ENCODE measurements at places on chromosomes 13 and 19.

DNA sequence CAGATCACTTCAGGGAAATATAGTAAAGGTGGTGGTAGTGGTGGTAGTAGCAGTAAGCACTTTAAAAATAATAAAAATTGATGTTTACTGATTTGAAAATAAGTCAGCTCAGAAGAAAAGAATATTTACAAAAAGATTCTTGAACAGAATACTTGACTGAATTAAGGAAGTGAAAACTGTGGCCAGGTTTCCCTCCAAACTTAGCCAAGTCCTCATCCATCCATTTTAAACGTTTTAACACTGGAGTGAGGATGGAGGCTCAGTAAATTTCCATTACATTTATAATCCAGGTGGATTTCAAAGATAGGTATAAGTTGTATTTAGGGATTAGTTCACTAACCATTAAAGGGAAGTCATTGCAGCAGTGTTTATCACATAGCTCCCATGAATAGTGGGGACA, 221.5 kb downstream of the RGCC start:
- no peak for DNase-seq

GRCh38 chr13:112733661-112734379, 44.0 kb downstream of the ATP11A start:
- no peak for DNase-seq

DNA sequence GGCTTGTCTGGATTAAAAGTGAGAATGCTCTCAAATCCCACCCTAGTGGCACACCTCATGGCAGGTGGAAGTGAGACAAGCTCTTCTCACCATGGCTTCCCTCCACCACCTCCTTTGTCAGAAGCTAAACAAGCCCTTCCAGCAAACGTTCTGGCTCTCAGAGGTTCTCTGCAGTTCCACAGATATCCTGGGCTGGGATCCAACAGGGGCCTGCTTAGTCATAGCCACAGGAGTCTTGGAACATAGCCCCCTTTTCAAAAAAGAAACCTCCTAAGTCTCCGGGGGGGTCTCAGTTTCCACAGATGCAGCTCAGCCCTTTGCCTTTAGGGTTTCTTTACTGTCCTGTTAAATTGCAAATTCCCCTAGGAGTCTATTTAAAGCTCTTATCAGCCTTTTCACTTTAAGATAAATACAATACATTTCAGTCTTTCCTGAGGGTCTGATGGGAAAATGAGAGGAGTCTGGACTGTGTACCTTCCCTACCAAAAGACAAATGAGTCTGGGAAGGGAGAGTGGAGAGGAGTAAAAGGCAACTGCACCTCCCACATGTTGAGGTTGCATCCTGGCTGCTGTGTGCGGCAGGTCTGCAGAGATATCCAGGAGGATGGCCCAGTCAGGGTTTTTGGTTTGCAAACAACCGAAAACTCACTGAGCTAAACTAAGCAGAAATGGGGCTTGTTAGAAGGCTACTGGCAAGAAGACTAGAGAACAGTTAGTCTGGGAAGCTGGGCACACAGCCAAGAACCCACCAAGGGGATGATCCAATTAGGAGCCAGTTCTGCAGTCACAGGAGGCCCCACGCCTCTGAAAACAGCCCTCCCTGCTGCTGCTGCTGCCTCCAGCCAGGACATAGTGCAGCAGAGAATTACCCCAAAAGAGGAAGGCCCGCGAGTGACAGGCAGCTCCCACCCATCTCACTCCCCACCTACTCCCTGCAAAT, 41.4 kb upstream of the SERP2 start:
- DNase-seq: peak; percentile 22

DNA sequence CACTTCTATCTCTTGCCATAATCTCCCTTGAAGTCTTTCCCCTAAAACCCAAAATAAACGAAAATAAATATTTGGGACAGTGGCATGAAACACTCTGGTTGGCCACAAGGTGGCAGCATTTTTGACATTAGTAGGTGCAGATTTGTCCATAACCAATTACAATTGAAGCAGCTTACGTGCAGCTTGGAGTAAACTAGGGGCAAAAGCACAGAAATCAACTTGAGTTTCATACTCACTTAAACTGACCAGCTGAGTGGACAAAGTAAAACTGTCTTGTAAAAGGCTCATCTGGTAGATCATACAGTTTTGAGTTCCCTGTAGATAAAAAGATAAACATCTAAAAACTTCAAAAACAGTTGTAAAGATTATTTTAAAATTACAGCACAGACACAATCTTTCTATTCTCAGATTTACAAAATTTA, 18.8 kb downstream of the PDCD5 start:
- DNase-seq: peak; percentile 63

DNA sequence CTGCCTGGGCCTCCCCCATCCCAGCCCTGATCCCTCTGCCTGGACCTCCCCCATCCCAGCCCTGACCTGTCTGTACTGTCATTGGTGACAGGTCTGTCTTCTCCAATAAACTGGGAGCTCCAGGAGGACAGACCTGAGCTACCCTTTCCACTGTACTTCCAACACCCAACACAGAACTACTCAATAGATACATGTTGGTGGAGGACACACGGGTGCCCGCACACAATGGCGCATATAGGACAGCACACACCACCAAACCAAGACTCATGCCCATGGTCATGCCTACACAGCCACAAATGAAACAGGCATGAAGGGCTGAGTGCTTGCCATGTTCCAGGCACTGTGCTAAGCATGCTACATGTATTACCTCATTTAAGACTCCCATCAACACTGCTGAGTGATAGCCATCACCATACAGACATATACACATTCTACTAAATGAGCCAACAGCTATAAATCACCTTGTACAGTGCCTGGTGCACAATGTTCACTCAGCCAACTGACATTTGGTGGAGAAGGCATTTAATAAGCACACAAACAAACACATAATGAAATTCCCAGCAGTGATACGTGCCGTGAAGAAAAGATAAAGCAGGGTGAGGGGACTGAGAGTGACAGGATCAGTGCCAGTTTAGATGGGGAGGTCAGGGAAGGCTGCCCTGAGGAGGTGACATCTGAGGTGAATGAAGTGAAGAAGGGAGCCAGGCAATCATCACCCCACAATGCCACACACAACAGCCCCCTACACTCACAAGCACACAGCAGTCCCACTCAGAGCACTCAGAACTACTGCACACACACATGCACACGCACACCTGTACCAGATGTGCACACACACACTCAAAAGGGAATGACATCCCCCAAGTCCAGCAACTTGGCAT, 857 bp downstream of the POU2F2 start:
- DNase-seq: no peak

DNA sequence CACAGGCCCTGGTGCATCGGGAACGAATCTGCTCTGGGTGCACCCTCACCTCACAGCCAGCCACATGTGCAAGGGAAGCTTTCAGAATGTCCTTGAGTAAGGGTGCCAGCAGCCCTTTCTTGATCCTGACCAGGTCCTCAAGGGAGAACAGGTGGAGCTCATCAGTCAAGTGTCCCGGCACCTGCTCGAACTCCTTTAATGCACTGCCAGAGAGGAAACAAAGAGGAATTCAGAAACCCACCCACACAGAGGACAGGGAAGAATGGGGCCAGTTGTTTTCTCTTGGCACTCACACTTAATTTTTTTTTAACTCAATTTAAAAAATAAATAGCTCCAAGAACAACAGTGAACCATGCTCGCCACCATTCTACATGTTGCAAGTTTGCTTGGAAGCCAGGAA, 41.7 kb downstream of the RUBCNL start:
- DNase-seq: no peak

GRCh38 chr19:1591421-1592023, 1.1 kb downstream of the MBD3 start:
- no peak for DNase-seq

DNA sequence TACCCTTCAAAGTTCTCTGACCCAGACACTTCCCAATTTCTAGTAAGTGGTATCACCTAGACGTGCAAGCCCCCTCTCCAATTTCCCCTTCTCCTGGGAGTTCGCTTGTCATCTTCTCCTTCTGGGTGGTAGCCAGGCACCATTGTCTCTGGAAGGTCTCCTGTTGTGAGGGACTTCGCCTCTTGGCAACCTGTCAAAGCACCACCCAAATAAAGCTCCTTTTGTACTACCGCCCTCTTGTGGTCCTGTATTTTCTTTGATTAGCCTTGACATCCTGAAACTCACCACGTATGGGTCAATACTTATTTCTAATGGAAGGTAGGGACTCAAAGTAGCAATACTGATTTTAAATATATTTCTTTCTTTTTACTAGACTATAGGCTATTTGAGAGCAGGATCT, 8.2 kb downstream of the GPC5 start:
- DNase-seq: peak; percentile 36

DNA sequence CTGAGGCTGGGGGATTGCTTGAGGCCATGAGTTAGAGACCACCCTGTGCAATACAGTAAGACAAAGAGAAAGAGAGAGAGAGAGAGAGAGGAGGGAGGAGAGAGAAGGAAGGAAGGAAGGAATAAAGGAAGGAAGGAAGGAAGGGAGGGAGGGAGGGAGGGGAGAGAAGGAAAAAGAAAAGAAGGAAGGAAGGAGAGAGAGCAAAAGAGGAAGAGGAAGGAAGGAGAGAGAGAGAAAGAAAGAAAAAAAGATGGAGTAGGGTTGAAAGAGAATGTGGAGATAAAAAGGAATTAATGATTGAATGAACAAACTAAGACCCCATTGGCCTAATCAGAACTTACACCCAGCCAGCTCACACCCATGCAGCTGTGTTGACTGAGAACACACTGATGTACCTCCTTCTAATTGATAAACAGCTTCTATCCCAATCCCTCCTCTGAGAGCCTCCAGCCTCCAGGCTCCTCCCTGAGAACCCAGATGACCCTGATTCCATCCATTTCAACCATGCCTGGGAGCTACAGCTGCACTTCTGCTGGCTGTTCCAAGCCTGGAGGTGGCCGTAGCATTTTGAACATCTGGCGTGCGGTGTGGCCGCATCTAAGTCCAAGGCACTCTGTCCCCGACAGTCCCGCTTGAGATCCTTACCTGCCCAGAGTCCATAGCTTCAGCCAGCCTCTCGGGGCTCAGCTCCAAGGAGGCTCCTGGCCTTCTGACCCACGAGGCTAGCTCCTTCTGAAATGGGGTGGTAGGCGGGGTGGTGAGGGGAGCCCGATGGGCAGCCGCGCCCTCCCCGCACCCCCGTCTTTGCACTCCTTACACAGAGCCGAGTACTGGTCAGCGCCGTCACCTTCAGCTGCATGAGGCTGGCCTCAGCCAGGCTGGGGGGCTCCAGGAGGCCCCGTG, 1.1 kb downstream of the PRODH2 start:
- DNase-seq: no peak

GRCh38 chr19:40414542-40415535, 1.7 kb upstream of the PRX start:
- no peak for DNase-seq

GRCh38 chr13:43800828-43801227, 14.1 kb upstream of the ENOX1 start:
- DNase-seq: no peak

GRCh38 chr13:33973194-33973593, 155.2 kb downstream of the RFC3 start:
- no peak for DNase-seq

- DNase-seq: no peak
Measured at GRCh38 chr13:29496241-29496712, 99.2 kb downstream of the SLC7A1 start.

DNA sequence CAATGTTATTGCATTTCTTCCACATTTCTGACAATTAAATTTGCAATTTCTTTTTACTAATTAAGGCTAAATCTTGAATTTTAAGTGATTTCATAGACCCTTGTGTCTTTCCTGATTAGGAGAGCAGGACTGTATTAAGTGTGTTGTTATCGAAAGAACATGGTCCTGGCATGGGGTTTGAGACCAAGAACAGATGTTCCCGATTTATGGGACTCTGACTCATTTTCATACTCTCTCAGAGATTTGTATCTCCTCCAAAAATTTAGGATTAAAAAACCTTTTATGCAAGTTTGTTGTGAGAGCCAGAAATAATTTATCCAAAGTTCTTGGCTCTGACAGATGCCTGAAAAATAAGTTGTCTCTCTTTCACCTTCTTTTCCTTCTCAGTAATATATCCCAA, 589.3 kb upstream of the ARGLU1 start:
- peak; percentile 19 for DNase-seq

DNA sequence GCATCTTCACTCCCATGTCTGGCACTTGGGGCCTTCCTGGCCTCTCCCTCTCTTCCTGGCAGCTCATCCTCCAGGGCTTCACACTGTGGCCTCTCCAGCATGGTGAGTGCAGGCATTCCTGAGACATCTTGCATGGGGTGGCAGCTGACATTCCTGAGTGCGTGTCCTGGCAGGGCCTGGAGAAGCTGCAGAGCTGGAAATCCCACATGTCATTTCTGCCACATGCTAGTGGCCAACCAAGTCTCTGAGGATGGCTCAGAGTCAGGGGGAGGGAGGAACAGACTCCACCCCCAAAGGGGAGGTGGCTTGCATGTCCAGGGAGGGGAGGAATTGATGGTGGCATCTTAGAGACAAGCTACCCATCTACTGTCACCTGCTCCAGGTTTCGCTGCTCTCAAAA, 41.6 kb upstream of the AMER2 start:
- no peak for DNase-seq

DNA sequence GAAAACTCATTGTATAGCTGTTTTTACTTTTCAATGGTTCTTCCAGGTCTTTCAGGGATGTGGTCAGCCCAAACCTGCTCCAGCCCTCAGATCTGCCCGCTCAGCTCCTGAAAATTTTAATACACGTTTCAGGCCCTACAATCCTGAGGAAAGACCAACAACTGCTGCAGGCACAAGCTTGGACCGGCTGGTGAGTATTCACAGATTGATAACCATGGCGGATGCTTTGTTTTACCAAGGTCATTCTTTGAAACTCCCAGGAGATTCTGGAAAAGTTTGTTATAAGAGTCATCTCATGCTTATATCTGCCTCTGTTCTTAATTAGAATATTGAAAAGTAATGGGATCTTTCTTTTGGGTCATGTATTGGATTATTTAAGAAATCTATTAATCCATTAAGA, 173.5 kb downstream of the DCT start:
- DNase-seq: peak; percentile 30

- no peak for DNase-seq
Measured at GRCh38 chr13:87535911-87536310, 135.3 kb upstream of the SLITRK5 start.

DNA sequence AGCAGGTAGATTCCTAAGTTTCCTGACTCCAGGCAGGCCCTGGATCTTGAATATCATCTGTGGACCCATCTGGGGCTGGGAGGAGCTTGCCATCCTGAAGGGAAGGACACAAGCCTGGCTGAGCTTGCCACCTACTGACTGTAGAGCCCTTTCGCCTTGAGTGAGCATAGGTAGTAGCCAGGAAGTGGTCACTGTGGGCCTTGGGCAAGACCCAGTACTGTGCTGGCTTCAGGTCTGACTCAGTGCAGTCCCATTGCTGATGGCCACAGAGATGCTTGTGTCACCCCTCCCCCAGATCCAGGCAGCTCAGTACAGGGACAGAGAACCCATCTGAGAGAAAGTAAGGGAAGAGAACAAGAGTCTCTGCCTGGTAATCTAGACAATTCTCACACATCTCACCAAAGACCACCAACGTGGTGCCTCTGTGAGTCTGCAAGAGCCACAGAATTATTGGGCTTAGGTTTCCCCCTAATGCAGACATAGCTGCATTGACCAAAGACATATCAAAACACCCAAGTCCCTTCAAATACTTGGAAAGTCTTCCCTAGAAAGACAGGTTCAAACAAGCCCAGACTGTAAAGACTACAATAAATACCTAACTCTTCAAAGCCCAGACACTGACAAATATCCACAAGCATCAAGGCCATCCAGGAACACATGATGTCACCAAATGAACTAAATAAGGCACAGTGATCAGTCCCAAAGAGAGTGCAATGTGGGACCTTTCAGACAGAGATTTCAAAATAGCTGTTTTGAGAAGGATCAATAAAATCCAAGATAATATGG, 108.2 kb upstream of the WASF3 start:
- no peak for DNase-seq

GRCh38 chr19:52941941-52942385, 18.7 kb upstream of the ZNF888 start:
- DNase-seq: peak; percentile 26

All from HCEC 1CT (cell line).